ENCODE measurements at places on chromosomes 5 and 9.

- DNase-seq = no peak
These were observed 50.9 kb downstream of the GOLPH3 start for GRCh38 chr5:32123058-32123805.

DNA sequence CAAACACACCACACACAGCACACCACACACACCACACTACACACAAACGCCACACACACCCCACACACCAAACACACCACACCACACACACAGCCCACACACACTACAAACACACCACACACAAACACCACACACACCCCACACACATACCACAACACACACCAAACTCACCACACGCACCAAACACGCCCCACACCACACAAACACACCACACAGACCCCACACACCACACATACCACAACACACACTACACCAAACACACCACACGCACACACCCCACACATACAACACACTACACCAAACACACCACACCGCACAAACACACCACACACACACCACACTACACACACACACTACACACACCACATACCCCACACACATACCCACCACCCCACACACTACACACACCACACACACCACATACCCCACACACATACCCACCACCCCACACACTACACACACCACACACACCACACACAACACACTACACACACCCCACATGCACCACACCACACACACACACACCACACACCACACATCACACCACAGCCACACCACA is 151.2 kb downstream of the ERCC6L2 start:
- no peak for DNase-seq

DNA sequence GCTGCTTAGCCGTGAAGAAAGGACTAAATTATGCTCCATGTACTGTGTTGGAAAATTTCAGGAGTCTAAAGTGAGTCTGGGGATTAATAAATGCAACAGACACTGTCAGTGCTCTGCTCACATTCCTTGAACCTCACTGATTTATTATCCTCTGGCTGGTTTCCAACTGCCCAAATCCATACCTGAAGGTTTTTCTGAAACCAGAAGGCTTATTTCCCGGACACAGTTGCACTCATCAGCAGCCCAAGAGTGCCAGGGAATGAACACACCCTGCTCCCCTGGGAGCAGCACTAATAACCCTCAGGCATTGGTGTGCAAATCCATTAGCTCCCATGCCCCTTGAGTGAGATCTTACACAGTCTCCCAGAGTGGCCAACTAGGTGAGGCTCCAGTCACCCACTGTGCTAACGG is 38.7 kb downstream of the F2R start:
- DNase-seq = no peak

- DNase-seq = no peak
These were observed 234.9 kb upstream of the RIOK2 start for GRCh38 chr5:97417986-97418385.

Data from posterior cingulate gyrus (tissue), 11 donors.